Kidney glomerular epithelial cell (primary cell): ENCODE measurements at places on chromosomes 6 and 20.

- no peak for DNase-seq
Observed at GRCh38 chr6:13427801-13428582, 59.4 kb downstream of the GFOD1 start.

GRCh38 chr6:50381099-50381415 is 331.3 kb upstream of the DEFB112 start:
- no peak for DNase-seq

- DNase-seq: no peak
Observed at GRCh38 chr6:5850848-5851255, 155.9 kb downstream of the NRN1 start.

DNA sequence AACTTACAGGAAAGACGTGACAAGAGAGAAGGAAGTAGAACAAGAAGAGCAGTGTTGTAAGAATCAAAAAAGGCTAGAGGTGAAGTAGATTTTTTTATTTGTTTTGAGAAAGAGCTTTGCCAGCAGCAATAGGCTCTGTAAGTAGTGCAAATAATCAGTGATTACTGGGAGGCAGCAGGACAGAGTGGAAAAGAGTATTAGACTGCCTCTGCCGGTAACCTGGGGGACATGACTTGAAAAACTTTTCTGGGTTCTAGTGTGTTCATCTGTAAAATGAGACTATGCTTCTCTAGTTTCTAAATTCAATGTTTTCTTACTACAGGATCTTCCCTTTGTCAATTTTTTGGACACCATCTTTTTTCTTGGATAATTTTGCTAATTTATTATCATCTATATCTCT is 5.8 kb upstream of the IRAK1BP1 start:
- DNase-seq: no peak

- DNase-seq: no peak
Observed at GRCh38 chr6:91241946-91242613, 655.2 kb upstream of the MAP3K7 start.

- no peak for DNase-seq
Observed at GRCh38 chr6:37820718-37821079, 1.2 kb downstream of the ZFAND3 start.

DNA sequence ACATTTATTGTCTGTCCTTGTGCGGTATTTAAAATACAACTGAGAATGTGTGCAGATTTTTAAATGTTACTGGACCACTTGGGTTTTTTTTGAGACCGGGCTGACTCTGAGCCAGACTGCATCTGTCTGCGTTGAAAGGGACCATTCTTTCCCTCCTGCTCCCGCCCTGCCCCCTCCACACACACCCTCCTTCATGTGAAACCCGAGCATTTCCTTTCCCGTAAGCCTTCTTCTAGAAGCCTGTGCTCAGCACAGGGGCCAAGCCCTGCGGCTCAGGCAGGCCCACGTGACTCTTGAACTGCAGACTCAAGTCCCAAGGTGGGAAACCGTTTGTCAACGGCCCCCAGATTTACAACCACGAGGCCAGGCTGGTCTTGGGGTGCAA is 82.7 kb upstream of the FOXC1 start:
- DNase-seq: no peak

DNA sequence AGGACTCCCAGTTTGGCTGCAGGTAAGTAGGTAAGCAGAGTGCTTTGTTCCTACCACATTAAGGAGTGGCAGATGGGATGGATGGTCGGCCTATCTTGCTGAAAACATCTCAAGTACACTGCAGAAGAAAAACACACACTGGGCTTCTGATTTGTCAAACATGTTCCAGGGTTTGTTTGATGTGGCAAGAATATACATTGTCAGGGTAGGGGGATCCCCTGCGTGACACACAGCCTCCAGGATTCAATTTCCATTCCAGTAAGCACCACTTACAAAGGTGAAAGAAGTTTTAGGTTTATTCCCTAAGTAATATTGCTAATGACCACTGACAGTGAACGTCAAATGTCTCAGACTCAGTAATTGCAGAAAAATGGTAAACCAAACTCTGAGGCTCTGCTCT is 26.0 kb upstream of the KIF16B start:
- DNase-seq: no peak

- no peak for DNase-seq
Observed at GRCh38 chr6:168209420-168209819, 110.2 kb downstream of the DACT2 start.

- no peak for DNase-seq
Observed at GRCh38 chr6:153966001-153966400, 73.0 kb upstream of the OPRM1 start.

GRCh38 chr20:22597303-22597702 is 12.9 kb upstream of the FOXA2 start:
- DNase-seq: no peak

DNA sequence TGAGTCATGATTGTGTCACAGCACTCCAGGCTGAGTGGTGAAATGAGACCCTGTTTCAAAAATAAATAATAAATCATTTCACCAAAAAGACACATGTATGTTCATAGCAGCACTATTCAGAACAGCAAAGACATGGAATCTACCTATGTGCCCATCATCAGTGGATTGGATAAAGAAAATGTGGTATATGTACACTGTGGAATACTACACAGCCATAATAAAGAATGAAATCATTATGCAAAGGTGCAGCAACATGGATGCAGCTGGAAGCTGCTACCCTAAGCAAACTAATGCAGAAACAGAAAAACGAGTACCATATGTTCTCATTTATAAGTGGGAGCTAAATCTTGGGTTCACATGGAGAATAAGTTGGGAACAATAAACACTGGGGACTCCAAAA is 33.1 kb downstream of the ZNF451 start:
- DNase-seq: no peak

DNA sequence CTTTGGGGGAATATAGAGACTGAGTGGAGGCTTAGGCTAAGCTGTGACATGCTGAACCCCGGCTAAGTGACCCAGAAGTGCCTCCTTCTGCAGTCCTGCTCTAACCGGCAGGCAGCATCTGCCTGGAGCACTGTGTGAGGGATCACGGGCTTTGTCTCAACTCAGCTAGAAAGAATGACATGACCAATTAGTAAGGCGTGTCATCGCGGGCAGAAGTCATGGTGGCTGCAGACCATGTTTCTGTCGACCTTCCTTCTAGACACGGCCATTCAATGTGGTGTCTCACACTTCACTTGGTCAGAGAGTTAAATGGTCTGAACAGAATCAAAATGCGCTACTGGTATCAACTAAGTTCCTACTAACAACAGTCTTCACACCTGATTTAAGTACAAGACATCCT is 35.0 kb downstream of the HUS1B start:
- no peak for DNase-seq

- DNase-seq: no peak
Observed at GRCh38 chr20:60990061-60990460, 262.0 kb upstream of the CDH4 start.

DNA sequence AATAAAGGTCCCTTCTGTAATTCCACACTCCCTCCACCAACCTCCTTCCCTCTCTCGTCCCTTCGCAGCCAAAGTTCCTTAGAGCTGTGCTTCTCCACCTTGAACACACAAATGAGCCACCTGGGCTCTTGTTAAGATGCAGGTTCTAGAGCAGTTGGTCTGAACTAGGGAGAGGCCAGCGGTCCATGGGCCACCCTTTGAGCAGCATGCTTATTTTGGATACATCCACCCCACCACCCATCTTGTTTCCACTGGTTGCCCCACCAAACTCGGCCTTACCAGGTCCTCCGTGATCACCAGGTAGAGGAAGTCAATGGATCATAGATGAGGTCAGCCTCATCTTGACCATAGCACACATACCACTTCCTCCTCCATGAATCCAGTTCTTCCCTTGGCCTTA is 7.3 kb upstream of the BPIFA2 start:
- no peak for DNase-seq

GRCh38 chr6:21707524-21708319 is 114.2 kb downstream of the SOX4 start:
- DNase-seq: no peak

DNA sequence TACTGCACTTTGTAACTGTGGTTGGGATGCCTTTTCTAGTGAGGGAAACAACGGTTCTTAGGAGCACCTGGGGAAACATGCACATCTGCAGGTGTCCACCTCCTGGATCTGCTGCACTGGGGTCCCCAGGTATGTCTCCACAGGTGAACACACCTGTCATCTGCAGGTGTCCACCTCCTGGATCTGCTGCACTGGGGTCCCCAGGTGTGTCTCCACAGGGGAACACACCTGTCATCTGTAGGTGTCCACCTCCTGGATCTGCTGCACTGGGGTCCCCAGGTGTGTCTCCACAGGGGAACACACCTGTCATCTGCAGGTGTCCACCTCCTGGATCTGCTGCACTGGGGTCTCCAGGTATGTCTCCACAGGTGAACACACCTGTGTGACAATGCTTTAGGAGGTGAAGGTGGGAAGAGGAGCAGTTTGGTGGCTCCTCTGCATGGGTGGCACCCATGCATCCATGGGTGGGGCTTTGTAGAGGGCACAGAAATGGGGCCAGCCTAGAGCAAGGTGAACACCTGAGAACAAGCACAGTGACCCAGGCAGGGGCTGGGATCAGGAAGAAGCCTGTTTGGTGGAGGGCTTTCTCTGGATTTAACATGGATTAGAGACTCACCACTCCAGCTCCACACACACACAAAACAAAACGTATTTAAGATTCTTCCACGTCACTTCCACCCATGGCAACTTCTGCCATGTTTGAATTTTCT is 206.0 kb upstream of the CDH4 start:
- no peak for DNase-seq

- DNase-seq: no peak
Observed at GRCh38 chr20:25254986-25255680, 7.2 kb downstream of the PYGB start.

- peak; percentile 22 for DNase-seq
Observed at GRCh38 chr6:31792761-31793171, 2.8 kb downstream of the VARS1 start.

- no peak for DNase-seq
Observed at GRCh38 chr20:36525620-36526365, 15.5 kb upstream of the MYL9 start.

GRCh38 chr6:145723646-145724045 is 11.7 kb downstream of the EPM2A start:
- DNase-seq: no peak

DNA sequence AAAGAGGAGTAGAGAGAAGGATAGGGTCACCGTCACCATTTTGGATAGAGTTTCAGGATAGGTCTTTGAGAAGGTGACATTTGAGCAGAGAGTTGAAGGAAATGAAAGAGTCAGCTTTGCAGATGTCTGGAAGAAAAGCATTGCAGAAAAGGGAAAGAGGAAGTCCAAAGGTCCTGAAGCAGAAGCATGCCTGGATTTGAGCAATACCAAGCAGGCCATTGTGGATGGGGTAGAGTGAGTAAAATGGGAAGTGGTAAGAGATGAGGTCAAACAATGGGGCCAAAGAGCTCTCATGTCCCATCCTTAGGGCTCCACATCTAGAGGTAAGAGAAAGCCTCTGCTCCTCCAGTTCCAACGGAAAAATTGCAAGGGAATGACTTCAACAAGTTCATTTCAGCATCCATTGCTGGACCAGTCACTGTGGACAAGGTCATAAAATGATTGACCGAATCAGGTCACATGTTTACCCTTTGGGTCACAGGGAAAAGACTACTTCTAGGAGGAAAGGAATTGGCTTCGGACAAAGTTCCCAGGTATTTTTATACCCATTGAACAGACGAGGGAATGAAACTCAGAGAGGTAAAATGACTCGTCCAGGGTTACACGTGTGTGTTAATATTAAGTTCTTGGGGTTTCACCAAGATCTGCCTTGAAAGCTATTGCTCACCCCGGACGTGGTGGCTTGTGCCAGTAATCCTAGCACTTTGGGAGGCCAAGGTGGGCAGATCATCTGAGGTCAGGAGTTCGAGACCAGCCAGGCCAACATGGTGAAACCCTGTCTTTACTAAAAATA is 6.6 kb upstream of the SAMHD1 start:
- no peak for DNase-seq

DNA sequence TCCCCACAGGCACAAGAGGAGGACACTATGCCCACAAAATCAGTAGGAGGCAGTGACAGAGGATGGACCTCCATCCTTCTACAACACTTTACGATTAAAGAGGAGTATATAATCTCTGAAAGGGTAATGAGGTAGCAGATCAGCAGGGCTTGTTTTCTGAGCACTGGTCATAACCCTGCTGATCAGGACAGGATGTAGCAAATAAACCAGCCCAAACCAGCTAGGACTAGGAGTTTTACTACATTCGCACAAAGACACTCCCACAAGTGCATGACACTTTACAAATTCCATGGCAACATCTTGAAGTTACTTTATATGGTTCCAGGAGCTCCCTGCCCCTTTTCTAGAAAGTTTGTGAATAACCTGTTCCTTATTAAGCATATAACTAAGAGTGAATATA is 73.3 kb upstream of the CHD6 start:
- DNase-seq: no peak

DNA sequence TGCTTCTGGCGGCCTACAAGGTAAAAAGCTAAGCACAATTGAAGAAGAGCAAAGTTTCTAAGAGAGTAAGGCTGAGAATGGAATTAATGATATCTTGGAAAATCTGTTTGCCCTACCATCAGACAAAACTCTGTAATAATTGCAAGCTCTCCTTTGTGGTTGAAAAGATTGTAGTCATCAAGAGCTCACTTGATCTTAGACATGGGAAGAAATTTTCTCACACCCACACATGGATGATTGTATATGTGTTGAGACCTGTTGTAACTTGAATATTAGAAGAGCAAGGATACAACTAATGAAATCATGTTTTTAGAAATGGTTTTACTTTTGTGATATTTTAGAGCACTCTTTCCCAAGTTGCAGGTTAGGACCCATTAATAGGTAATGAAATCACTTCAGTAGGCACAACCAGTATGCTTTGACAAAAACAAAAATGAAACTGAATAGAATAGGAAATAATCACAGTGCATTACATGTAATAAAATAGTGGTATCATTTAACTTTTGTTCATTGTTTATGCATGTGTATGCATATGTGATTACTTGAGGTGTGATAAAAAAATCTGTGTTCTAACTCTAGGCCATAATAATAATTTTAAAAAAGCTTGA is 14.0 kb downstream of the DCBLD1 start:
- peak; percentile 26 for DNase-seq

DNA sequence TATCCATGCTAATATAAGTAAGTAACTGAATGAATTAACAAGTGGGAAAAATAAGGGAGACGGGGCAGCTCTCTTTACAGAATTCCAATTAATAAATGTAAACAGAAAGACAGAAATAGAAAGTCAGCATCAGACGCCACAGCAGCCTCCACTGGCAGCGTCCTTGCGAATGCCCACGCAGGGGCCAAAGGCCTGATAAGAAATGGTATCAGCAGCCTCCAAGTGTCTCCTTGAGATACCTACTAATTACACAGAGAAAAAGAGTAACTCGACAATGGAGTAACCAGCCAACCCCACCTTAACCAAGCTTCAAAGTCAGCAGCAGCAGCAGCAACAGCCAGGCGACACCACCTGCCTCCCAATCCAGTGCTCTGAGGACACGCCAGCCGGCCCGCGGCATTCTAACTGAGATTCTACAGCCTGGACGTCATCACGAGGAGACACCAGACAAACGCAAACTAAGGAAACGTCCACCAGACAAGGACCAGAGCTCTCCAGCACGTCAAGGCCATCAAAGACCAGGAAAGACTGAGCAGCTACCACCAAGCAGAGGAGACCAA is 78.8 kb downstream of the TAF4 start:
- no peak for DNase-seq
